ENCODE measurements at places on chromosomes 13 and 19.

GRCh38 chr13:95870421-95870820 is 182.8 kb downstream of the UGGT2 start:
- DNase-seq: no peak

GRCh38 chr19:7792281-7792680 is 29.2 kb downstream of the CLEC4M start:
- peak; percentile 9 for DNase-seq

- no peak for DNase-seq
Observed at GRCh38 chr19:49855277-49855675, 4.3 kb downstream of the PTOV1 start.

- DNase-seq: peak; percentile 72
Observed at GRCh38 chr13:21034603-21035191, 26.7 kb downstream of the LATS2 start.

DNA sequence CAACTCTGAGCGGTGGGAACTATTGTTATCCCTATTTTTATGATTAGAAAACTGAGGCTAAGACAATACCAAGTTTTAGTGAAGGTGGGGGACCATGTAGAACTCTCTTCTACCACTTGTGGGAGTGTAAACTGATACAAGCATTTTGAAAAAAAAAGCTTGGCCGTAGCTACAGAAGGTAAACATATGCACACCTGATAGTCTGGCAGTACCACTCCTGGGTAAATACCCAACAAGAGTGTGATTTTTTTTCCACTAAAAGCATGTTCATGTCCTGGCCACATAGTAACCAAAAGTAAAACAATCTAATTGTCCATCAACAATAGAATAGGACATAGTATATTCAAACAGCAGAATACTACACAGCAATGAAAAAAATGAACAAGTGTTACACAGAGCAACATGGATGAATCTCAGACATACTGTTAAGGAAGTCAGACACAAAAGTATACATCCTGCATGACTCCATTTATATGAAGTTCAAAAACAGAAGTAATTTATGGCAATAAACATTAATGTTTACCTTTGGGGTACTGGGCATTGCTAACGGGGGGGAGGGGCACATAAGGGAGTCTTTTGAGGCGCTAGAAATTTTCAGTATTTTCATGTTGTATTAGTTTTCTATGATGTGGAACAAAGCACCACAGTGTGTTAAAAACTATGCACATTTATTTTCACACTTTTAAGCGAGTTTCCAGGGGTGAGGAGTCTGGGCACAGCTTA is 6.4 kb upstream of the SPATA13 start:
- no peak for DNase-seq

GRCh38 chr19:19181488-19181998 is 10.4 kb downstream of the BORCS8 start:
- no peak for DNase-seq

DNA sequence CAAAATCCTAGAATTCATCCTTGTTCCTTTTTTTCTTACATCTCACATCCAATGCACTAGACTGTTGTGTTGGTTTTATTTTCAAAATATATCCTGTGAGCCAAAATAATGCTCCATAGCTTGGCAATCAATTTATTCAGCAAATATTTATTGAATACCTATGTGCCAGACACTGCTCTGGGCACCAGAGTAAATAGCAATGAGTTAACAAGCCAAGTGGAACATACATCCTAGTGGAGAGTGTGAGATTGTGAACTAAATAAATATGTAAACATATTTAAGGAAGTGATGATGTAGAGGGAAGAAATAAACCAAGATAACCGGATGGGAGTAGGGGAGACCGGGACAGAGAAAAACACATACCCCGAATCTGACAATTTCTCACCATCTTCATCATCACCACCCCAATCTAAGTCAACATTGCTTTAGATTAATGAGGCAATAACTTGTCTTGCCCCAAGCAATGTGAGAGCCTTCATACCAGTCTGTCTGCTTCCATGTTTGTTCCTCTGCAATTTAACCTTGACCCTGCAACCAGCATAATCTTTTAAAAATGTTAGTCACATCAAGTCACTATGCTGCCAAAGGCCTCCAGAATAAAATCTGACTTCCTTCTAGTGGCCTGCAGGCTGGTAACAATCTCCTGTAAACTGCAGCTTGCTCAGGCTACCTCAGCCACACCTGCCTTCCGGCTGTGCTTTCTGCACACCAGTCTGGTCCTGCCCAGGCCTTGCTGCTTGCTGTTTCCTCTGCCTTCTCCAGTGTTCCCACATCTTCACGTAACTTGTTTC is 199.2 kb downstream of the DLEU7 start:
- no peak for DNase-seq

GRCh38 chr13:89205856-89206520 is 1534.8 kb downstream of the SLITRK5 start:
- no peak for DNase-seq

DNA sequence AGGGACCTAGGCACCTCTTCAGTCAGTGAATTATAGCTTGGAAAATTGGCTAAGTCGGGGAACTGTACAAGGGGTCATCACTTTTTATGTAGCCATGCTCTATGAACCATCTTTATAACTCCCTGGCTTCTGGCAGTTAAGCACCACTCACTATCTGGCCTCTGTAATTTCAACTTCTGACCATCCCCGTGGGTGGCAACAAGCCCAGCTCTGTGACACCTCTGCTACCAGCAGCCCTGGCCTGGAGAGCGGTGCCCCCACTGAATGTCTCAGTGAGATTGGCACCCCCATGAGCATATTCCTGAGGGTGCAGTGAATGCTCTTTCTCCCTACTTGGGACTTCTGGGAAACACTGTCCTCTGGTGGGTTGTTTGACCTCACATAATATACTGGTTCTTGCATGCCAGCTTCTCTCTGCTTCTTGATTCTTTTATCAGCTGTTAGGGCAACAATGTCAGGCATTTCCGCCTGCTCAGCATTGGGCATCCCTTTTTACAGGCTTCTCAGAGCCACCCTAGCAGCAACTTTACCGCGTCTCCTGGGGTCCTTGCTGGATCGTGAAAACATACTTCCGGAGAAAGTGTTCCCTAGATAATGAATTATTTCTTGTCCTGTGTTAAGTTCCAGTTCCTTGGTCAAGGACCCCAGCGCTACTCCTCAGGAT is 10.4 kb downstream of the KL start:
- no peak for DNase-seq

DNA sequence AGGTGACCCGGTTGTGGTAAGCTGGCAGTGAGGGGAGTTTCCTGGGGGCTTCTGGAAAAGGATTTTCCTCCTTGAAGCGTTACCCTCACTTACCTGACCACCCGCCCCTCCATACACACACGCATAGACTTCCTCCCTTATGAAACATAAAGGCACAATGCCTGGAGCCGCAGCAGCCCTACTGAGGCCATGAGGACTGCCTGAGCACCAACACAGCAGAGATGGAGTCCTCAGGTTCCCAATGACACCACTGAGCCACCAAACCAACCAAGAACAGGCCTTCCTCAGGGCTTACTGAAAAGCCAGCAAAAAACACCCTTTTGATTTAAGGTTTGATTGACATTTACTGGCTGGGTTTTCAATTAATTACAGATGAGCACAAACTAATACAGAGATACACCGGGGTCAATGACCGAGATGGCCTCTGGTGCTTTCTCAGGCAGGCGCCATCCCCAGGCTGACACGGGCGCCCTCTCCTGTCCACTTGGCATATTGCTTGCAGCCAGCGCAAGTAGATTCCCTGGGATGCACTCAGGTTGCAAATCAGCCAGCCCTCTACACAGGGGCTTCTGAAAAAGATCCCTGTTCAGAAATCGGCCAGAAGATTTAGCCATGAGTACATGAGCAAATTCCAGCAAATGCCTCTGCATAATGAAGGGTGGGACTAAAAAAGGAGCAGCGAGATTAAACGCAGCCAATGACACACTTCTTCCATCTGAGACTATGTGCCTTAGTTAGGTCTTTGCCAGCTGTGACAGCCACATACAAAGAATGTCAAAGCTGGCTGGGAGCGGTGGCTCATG is 14.8 kb downstream of the OPA3 start:
- DNase-seq: peak; percentile 53

DNA sequence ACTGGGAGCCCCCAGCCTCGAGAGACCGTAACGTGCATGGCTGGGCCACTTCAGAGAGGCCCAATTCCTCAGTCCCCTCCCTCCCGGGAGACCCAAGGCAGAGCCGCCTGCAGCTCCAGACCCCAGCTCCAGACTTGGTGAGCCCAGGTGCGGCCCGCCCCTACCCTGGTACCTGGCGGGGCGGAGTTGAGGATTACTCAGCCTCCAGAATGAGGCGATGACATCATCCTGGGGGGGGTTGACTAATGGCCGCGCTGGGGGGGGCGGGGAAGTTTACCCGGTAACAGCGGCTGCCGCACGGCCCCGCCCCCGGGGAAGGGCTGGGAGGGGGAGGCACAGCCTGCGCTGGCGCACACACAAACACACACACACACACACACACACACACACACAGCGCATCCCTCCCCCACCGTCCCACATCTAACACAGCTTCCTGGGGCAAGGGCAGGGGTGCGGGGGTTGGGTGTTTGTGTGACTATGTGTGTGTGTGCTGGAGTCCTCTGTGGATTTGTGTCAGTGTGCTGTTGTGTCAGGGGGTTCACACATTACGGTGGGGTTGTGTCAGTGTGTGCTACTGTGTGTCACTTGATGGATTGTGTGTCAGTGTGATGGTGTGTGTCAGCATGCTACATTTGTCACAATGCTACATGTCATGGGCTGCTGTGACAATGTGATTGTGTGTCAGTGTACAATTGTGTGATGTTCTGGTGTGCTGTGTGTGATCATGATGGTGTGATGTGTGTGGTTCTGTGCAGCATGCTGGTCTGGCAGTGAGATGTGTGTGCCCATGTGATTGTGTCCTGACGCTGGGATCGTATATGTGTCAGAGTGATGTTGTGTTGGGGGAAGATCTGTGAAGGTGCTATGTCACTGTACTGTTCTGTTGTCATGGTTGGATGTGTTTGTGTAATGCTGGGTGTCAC is 10.3 kb upstream of the BBC3 start:
- peak; percentile 80 for DNase-seq

- DNase-seq: no peak
Observed at GRCh38 chr19:11284515-11284914, 11.4 kb upstream of the TSPAN16 start.

GRCh38 chr19:33408116-33408515 is 34.6 kb downstream of the CEBPG start:
- DNase-seq: no peak

DNA sequence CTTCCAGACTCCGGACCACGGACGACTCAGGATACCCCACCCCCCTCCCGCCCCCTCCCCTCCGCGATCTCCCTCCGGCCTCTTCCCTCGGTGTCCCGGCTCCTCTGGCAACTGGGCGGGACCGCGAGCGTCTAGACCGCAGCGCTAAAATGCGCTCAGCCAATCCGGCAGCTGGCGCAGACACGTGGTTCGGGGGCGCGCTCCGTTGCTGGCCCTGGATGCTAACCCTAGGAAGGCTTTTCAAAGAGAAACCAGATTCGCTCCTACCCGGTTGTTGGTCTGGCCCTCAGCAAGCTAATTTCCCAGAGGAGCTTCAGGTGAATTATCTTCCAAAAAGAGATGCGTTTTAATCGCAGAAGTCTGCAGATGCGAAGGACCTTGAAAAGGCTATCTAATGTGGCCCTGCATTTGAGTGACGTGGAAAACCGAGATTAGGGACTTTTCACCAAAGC is at the start of gene DZIP1:
Gene DZIP1, minus strand, starts transcription at position 106 of the 452 bp plus-strand sequence. CDS start 2,677 bp downstream, outside the sequence.
- peak; percentile 91 for DNase-seq

DNA sequence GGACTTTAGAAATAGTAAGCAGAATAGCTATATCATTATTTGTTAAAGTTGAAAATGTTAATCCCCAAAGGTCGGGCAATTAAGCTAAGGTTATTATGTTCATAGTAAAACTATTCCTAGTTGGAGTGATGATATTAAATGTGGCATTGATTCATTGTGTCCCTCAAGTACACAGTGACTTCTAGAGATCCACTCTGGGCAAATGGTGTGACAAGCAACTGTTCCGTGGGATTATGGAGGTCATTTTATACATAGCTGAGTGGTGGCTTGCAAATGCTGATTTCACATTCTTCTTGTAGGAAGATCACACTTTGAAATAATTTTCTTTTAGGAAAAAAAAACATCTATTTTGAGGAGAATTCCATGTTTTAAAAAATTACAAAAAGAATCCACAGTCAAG is 317.8 kb downstream of the ATP8A2 start:
- no peak for DNase-seq

DNA sequence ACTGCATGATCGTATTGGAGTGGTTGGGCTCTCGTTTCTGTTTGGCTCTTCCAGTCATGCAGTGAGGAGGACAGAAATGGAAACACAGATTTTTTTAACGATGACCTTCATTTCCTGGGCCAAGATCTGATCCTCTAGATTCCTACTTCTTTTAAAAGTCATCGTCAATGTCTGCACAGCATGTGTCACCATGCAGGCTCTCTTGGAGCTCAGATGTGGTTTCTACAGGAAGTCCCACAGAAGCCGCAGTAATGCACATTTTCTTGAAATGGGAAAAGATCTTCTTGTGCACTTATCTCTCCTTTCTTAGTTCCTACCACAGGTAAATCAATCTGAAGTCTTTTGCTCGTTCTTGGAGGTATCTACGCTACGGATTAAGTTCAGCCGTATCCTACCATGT is 626.9 kb downstream of the EFNB2 start:
- no peak for DNase-seq

GRCh38 chr13:47455626-47456025 is 545.4 kb downstream of the SUCLA2 start:
- peak; percentile 24 for DNase-seq

- no peak for DNase-seq
Observed at GRCh38 chr19:1047696-1048147, 7.8 kb downstream of the ABCA7 start.

DNA sequence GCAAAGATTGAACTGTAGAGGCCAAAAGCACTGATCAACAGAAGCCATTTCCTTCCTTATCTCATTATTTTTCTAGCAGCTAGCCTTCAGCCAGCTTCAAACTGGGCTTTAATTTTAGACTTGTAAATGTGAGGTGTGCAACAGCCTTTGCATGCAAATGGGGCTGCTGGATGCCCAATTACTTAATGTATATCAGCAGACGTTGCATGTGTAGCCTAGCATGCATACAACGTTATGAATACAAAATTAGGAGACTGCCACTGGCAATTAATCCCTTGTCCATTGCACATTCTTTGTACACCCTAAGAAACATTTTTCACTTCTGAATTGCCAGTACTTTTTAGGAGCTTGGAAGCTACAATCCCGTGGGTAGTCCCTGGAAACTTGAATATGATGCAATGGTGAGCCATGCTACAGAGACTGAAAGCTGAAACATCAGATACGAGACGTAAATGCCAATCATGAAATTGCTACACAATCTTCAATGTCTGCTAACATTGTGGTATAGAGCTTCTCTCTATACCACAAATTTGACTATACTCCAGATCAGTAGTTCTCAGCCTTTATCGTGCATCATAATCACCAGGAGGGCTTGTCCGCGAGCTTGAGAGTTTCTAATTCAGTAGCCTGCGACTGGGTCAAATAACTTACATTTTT is 20.2 kb downstream of the EPSTI1 start:
- peak; percentile 45 for DNase-seq

- DNase-seq: peak; percentile 80
Observed at GRCh38 chr13:110914331-110915056, 375 bp downstream of the ANKRD10 start.

GRCh38 chr13:105474983-105475610 is 1060.4 kb downstream of the EFNB2 start:
- no peak for DNase-seq

- DNase-seq: peak; percentile 7
Observed at GRCh38 chr19:51511353-51511752, 9.8 kb upstream of the SIGLEC12 start.

- no peak for DNase-seq
Observed at GRCh38 chr13:21134475-21134874, 41.9 kb downstream of the SKA3 start.

- peak; percentile 84 for DNase-seq
Observed at GRCh38 chr19:28710278-28710677, 502.7 kb downstream of the UQCRFS1 start.

- DNase-seq: no peak
Observed at GRCh38 chr13:75789451-75790197, 153.5 kb downstream of the LMO7 start.

Measured in cardiac fibroblast (primary cell).